Transverse colon (tissue), 4 donors: ENCODE measurements at places on chromosomes 1 and 21.

DNA sequence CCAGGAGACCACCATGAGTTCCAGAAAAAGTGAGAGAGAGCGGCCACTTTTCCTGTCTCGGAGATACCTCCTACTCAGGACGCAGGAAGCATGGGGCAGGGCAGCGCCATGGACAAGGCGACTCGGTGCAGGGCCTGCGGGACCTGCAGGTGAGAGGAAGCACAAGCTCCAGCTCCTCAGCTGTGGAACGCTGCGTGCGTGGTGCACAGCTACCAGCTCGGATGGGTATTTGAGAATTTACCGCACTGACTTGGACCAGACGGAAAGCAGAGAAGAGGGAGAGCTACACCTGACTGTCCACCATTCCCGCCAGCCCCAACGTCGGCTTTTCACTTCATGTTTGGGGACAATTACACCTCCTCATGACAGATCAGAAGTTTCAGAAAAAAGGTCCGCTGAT lies 8.2 kb upstream of the CDK11A start:
- no peak for DNase-seq

DNA sequence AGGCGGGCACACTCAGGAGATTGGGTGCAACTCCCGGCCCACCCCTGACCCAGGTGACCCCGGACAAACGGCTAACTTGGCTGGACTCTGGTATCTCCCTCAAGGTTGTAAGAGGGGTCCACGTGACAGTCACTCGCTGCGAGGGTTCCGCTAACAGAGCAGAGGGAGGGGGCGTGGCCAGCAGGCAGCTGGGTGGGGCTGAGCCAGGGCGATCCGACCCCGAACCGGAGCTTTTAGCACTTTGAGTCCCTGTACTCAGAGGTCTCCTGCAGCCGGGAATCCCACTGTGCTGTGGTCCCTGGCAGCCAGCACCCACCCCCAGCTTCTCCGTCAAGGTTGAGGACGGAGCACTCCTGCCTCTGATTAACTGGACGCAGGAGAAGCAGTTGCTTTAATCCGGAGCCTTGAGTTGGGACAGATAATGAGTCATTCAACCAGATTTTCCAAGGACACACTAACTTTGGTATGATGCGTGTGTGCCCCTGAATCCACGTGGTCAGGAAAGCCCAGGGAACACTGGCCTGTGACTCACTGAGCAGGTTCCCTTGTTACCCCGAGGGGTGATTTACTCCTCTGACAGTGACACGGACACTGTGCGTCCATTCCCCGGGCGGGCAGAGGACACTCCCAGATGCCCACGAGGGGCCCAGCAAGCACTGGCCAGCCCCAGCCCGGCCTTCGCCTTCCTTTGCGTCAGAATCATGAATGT lies 16.8 kb downstream of the TRPM2 start:
- no peak for DNase-seq

DNA sequence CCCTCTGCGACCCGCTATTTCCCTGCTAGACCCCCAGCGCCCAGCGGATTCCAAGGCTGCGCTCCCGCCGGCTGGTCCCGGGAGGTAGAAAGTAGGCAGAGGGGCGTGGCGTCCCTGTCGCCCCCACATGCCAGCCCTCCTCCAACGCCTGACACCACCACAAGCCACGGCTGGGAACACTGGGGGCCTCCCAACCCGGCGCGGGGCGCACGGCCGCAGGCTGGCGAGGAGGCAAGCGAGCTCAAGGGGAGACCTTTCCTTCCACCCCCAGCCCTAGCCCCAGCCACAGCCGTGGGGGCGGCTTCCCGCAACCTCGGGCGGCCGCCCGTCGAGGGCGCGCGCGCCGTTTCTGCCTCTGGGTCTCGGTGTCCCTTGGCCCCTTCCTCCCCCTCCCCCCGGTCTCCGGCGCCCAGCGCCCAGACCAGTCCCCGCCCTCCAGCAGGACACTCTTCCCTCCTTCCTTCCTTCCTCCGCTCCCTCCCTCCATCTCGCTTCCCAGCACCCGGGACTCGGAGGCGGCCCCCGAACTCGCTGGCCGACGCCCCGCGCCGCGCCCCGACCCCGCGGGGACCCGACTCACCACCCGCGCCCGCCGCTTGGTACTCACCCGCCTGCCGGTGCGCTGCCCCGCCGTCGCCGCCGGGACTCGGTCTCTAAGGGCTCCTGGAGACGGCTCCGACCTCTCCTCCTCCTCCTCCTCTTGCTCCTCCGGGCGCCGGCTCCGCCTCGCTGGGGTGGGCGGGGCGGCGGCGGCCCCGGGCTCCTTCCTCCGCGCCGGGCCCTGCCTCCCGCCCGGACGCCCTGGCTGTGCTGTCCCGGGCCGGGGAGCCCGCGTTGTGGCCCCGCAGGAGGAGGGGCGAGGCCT lies at the start of gene GNG12:
Gene GNG12 (minus strand): TSS at position 731 of the 865 bp plus-strand sequence. CDS start 125,781 bp downstream, outside the sequence.
- peak; percentile 75 for DNase-seq

GRCh38 chr1:36207339-36207738 lies 16.9 kb upstream of the THRAP3 start:
- peak; percentile 29 for DNase-seq

DNA sequence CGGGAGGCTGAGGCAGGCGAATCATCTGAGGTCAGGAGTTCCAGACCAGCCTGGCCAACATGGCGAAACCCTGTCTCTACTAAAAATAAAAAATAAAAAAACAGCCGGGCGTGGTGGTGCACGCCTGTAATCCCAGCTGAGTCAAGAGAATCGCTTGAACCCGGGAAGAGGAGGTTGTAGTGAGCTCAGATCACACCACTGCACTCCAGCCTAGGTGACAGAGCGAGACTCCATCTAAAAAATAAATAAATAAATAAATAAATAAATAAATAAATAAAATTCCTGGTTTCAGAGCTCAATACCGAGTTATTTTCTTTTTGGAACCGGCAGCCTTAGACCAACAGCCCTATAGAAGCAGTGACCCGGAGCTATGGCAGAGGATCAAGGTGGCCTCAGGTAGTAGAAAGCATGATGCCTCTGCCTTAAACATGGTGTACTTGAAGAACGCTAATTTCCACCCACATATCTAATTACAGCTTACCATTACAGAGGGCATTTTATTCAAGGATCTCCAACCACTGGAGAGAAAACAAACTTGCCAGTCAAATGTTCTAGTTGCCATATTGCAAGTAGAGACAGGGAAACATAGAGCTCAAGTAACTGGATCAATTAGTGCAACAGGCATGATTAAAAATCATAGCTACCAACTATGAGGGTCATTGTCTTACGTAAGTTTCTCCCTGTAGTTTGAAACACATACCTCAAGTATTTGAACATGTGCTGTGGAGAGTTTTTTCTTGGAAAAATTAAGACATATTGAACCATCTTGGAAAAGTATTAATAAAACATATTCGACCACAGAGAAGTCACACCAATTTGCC lies 2.0 kb upstream of the ENAH start:
- no peak for DNase-seq

DNA sequence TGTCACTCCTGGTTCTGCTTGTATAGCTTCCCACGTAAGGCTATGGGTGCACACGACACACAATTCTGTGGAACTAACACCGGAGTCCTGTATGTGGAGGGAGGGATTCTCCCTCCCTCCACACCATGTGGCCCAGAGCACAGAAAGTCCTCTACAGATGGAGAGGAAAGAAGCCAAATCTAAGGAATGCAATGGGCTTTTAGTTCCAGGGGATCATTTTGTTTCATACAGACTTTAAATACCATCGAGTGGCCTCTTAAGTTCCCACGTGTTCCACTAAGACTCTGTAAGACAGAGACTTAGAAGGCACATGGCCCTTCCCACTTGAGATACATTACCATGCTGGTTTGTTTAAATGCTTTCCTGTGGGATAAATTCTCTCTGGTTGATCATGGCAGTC lies 156.0 kb downstream of the TGFB2 start:
- no peak for DNase-seq

DNA sequence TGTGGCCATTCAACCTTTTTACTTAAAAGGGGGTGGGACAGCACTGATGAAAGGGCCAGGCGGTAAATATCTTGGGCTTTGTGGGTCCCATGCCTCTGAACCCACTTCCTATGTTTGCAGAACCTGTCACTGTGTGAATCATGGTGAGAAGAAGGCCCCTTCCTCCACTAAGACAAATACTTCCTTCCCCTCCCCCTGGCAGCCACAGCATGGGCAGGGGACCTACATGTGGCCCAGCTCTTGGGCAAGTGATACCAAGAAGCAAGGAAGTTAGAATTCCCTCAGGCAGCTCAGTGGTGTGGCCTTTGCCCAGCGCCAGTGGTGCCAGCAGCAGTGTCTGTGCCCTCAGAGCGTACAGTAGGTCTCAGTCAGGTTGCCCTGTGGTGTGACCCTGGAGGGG lies 168.6 kb downstream of the TRIM33 start:
- peak; percentile 43 for DNase-seq

GRCh38 chr1:2583331-2583791 lies 3.2 kb upstream of the PRXL2B start:
- DNase-seq: no peak

- no peak for DNase-seq
These were observed 53.3 kb upstream of the SYT14 start for GRCh38 chr1:209884665-209885117.

- DNase-seq: no peak
These were observed 216.9 kb upstream of the RRP15 start for GRCh38 chr1:218068241-218068640.
